ENCODE measurements at places on chromosomes 4 and X.

GRCh38 chr4:153393397-153393796 lies 48.9 kb downstream of the MND1 start:
- DNase-seq, result no peak

GRCh38 chr4:168860827-168861226 lies 149.2 kb downstream of the CBR4 start:
- DNase-seq, result no peak

- DNase-seq, result no peak
Measured at GRCh38 chr4:77395481-77395880, 210.1 kb upstream of the CXCL13 start.

- no peak for DNase-seq
Measured at GRCh38 chr4:137283737-137284136, 248.6 kb downstream of the PCDH18 start.

- DNase-seq, result no peak
Measured at GRCh38 chr4:112069110-112069509, 76.1 kb upstream of the FAM241A start.

GRCh38 chr4:101621120-101621519 lies 169.4 kb upstream of the BANK1 start:
- no peak for DNase-seq

- no peak for DNase-seq
Measured at GRCh38 chrX:153216926-153217325, 37.8 kb downstream of the MAGEA1 start.

- DNase-seq, result no peak
Measured at GRCh38 chr4:183350317-183351071, 28.3 kb upstream of the CLDN24 start.

DNA sequence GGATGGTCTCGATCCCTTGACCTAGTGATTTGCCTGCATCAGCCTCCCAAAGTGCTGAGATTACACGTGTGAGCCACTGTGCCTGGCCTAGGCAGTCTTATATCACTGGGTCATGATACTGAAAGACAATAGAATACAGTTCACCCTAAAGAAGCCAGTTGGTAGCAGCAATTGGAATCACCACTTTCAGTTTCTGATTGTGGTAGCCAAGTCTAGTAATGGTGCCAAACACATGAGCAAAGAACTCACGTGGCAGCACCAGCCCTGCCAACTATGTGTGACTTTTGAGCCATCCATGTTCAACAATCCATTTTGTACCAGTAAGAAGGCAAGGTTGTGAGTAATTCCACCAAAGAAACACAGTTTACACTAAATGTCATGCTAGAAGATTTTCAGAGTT lies 548.4 kb downstream of the KLHL13 start:
- no peak for DNase-seq

- no peak for DNase-seq
Measured at GRCh38 chr4:96786306-96786705, 946.4 kb downstream of the PDHA2 start.

- DNase-seq, result no peak
Measured at GRCh38 chr4:61828960-61829359, 628.8 kb downstream of the ADGRL3 start.

DNA sequence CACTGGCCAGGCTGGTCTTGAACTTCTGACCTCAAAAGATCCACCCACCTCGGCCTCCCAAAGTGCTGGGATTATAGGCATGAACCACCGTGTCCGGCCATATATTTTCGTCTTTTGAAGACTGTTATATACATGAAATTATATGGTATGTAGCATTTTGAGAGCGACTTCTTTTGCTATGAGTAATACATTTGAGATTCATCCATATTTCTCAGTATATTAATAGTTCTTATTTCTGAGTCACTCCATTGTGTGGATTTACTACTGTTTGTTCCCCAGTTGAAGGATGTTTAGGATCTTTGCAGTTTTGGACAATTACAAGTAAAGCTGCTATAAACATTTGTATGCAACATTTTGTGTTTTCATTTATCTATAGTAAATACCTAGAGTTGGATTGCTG lies 34.9 kb downstream of the GNL3L start:
- no peak for DNase-seq

- no peak for DNase-seq
Measured at GRCh38 chr4:186029571-186030398, 39.2 kb upstream of the TLR3 start.

- no peak for DNase-seq
Measured at GRCh38 chr4:25457053-25457715, 80.1 kb downstream of the ANAPC4 start.

DNA sequence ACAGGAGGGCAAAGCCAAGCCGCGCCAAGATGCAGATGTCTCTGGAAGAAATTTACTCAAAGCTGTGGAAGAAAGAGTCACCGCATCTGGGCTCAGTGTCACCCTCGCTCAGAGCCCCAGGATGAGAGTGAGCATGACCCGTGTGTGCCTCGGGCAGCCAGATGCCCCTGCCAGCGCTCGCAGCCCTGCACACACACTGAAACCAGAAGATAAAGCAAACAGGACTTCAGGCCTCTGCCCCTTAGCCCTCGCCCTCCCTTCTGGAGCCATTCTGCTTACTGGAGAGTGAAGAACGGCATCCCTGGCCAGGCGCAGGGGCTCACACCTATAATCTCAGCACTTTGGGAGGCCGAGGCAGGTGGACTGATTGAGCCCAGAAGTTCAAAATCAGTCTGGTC lies 103.0 kb downstream of the IRF2 start:
- no peak for DNase-seq

DNA sequence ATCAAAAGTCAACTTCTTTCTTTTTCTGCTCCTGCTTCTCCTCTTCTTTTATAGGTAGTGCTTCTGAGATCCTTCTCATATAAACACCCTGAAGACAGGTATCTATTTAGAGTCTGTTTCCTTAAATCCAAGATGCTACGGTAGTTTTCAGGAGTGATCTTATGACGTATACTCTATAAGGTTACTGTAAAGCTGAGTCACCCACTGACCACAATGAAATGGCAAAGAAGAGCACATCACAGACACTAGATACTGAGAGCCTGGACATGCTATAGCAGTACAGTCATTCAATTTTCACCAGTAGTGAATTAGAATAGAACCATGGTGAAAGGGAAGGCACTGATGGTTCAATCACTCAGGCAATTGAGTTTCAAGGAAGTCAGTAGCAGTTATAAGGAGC lies 412.5 kb downstream of the ADAM29 start:
- no peak for DNase-seq

DNA sequence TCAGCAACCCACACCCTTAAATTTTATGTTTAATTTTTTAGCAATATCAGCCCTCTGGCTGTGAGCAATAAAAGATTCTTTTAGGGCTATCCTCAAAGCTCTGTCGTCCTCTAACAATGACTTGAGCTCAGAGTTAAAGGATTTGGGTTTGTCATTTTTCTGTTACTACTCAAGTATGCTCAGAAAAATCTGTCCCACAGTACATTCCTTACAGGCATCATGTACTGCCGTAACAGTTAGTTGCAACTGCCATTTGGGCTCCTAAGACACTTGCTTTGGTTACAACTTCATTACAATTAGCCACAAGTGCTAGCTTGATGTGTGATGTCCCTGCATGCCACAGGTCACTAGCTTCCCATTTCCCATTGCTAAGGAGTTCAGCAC lies 33.2 kb downstream of the COQ2 start:
- no peak for DNase-seq

DNA sequence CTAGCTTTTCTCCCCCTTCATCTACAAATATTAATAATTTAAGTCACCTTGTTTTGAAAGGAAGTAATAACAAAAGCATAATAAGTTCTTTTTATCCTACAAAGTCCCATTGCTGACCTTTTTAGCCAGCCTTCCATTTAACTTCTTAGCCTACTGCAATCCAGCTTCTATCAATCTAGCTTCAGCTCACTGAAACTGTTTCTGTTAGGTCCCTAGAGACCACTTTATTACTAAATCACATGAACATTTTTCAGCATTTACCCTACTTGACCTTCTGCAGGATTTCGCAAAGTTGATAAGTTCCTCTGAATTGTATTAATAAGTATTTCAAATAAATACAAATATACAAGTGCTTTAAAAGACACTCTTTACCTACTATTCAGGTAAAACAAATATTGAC lies 186.5 kb downstream of the ANTXR2 start:
- no peak for DNase-seq

GRCh38 chr4:119653990-119654389 lies 25.4 kb upstream of the PDE5A start:
- DNase-seq, result no peak

DNA sequence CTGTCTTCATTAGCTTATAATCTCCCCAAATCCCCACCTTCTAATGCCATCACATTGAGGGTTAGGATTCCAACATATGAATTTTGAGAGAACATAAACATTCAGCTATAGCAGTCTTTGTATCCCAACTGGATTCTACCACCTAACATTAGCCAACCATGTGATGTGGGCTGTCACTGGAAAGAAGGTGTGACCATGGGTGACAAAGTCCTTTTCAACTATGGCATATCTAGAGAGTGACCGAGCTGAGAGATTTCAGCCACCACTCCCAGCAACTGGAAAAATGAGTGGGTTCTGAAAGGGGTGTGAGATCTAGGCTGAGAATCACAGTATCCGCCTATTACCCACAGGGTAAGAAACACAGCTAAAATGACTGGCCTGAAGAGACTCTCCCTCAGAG lies 22.1 kb downstream of the GABRB1 start:
- DNase-seq, result no peak

- DNase-seq, result no peak
Measured at GRCh38 chr4:89221167-89221867, 86.3 kb downstream of the GPRIN3 start.

GRCh38 chr4:116982656-116983055 lies 102.7 kb downstream of the TRAM1L1 start:
- no peak for DNase-seq

GRCh38 chrX:42948723-42949657 lies 171.0 kb upstream of the PPP1R2C start:
- no peak for DNase-seq

- no peak for DNase-seq
Measured at GRCh38 chr4:130850019-130850524, 1754.1 kb downstream of the C4orf33 start.

GRCh38 chrX:107654872-107655761 lies 26.8 kb downstream of the PRPS1 start:
- no peak for DNase-seq

- no peak for DNase-seq
Measured at GRCh38 chr4:184873054-184873453, 47.3 kb upstream of the ACSL1 start.

GRCh38 chrX:65866146-65866545 lies 173.7 kb downstream of the VSIG4 start:
- DNase-seq, result no peak

DNA sequence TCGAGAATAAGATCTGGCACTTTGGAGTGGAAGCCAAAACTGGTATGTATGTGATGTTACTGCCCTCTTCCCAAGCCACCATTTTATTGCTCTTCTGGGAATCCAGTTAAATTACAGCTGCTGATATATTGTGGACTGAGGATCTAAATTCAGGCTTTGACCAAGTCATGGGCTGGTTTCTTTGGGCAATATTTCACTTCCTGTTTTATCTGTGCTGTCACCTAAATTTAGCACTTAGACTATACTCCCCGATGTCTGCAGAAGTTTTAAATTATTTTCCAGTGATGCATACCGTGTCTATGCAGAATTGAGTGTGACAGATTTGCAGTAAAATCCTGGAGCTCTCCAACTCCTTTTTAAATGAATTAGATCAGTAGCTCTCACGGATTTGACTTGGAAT lies 100.0 kb downstream of the TEX13A start:
- no peak for DNase-seq

GRCh38 chr4:56931924-56932323 lies 24.2 kb downstream of the REST start:
- DNase-seq, result no peak
